ENCODE measurements at places on chromosomes 13 and 19. TPM values are rescaled to one million over a fixed set of nuclear protein-coding genes. Genes with fewer than 3 reads are reported as not detected.

GRCh38 chr13:96525715-96526114 is 435.8 kb downstream of the HS6ST3 start:
- 0 out of 2 replicates have a peak, but pooled peaks cover 2% of the 10 kb centered on the region for H3K27me3 ChIP-seq
- DNase-seq: no peak
- H3K27ac ChIP-seq: no peak overlapping the region

- DNase-seq: no peak
- peak overlapping the region; percentile 88 for H3K4me3 ChIP-seq
- no peak overlapping the region for H3K27ac ChIP-seq
- H3K4me1 ChIP-seq: peaks cover 17% of the 10 kb centered on the region
- H3K36me3 ChIP-seq: peaks cover 33% of the 10 kb centered on the region
These were observed 552 bp upstream of the ZNF816 start for GRCh38 chr19:52963247-52963618.

DNA sequence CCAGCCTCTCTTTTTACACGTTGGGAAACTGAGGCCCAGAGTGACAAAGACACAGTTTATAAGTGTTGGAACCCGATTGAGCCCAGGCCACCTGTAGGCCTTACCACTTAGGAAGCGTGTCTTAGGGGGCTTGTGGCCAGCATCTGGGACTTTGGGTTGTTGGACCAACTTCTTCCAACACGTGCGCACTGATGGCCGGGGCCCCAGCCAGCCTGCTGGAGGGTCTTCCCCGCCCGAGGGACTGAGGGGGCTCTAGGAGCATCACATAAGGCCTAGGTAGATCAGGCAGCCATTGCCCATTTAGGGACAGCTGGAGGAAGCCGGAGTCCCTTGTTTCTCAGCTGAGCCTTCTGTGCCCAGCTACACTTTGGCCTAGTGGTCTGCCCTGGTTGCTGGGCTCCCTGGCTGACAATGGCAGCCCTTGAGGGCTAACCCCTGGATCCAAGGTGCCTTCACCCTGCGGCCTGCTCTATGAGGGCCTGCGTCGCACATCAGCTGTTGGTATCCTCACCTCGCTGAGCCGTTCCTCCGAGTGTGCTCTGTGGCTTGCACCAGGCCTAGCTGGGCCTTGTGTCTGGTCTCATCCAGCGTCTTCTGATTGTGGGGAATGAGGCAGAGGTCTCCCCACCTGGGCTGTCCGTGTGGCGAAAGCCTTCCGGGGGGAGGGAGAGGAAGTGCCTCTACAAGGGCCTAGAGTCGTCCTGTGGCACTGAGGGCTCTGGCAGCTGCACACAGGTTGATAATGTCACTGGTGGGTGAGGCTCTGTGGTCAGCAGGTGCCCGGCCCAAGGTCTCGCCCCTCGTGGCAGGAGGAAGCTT is 1.2 kb downstream of the RAB11B start:
- peak overlapping the region; percentile 59 for H3K4me3 ChIP-seq
- H3K27me3 ChIP-seq: no peaks in the 10 kb centered on the region
- DNase-seq: no peak

DNA sequence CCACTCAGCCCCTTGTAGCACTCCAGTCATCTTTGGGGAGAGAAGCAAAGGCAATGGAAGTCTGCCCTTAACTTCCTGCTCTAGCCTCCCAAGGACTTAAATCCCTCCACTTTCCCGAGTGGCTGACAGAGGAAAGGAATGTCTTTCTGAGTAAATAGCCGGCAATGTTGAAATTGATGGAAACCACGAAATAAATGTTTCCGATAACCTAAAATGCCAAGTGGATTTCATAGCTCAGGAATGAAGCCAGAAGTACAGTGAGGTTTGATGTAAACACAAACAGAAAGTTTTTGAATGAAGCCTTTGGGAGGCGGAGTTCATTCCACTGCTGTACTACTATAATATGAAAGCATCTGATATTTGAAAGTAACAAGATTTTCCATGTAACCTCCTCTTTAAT is 14.0 kb upstream of the TBC1D4 start:
- H3K27ac ChIP-seq: no peak overlapping the region
- DNase-seq: no peak
- H3K4me3 ChIP-seq: no peak overlapping the region
- H3K27me3 ChIP-seq: no peaks in the 10 kb centered on the region

- H3K36me3 ChIP-seq: peaks cover 11% of the 10 kb centered on the region
- no peak overlapping the region for H3K27ac ChIP-seq
- no peak for DNase-seq
These were observed 10.0 kb downstream of the RFX1 start for GRCh38 chr19:13995878-13996765.

- H3K27ac ChIP-seq: peak overlapping the region; percentile 38
- no peaks in the 10 kb centered on the region for H3K27me3 ChIP-seq
- peaks cover 6% of the 10 kb centered on the region for H3K36me3 ChIP-seq
- H3K4me3 ChIP-seq: no peak overlapping the region
These were observed 14.3 kb downstream of the LPAR6 start for GRCh38 chr13:48398450-48399095.

DNA sequence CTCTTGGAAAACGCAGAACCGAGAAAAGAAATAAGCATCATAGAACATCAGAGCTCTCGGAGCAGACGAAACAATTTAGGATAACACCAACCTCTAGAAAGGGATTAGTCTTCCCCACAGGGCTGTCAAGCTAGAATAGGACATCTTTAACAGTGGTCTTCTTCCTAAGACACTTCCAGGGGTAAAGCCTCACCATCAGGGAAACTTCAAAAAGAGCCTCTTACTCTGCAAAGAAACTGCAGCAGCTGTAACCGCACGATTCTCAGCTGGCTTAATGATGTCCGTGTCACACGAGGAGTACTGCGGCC is 642 bp downstream of the ZNF571 start:
- DNase-seq: no peak
- H3K4me1 ChIP-seq: peaks cover 12% of the 10 kb centered on the region
- H3K27ac ChIP-seq: peak overlapping the region; percentile 66
- peak overlapping the region; percentile 97 for H3K4me3 ChIP-seq
- peaks cover 13% of the 10 kb centered on the region for H3K36me3 ChIP-seq
- H3K27me3 ChIP-seq: no peaks in the 10 kb centered on the region

DNA sequence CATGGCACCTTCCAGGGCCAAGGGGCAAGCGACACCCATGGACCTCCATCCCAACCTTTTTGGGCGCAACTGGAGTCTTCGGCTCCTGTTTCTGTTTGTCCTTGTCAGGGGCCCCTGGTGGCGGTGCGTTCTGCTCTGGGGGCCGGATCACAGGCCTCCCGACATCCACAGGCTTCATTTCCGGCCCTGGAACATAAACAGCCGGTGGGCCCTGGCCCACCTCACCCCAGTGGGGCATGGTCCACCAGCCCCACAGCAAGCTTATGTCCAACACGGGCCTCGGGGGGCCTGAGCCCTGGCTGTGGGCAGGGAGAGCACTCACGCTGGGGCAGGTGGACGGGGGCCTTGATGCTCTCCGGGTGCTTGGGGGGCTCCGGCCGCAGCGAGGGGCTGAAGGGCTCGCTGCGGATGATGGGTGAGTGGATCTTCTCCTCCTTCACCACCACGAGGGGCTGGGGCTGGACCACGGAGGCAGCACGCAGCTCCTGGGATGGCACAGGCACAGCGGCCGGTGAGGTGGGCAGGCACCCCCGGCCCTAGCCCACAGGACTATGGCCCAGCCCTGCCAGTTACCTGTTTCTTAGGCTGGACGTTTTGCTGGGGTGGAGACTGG is 7.2 kb upstream of the EPHX3 start:
- H3K27me3 ChIP-seq: no peaks in the 10 kb centered on the region
- no peak overlapping the region for H3K27ac ChIP-seq
- DNase-seq: no peak
- no peak overlapping the region for H3K4me3 ChIP-seq
- no peaks in the 10 kb centered on the region for H3K4me1 ChIP-seq
- H3K36me3 ChIP-seq: peaks cover 7% of the 10 kb centered on the region

- DNase-seq: no peak
- H3K27ac ChIP-seq: no peak overlapping the region
- H3K27me3 ChIP-seq: no peaks in the 10 kb centered on the region
- H3K4me1 ChIP-seq: peaks cover 47% of the 10 kb centered on the region
- no peaks in the 10 kb centered on the region for H3K36me3 ChIP-seq
- no peak overlapping the region for H3K4me3 ChIP-seq
These were observed 52.2 kb downstream of the GATAD2A start for GRCh38 chr19:19457671-19458070.

DNA sequence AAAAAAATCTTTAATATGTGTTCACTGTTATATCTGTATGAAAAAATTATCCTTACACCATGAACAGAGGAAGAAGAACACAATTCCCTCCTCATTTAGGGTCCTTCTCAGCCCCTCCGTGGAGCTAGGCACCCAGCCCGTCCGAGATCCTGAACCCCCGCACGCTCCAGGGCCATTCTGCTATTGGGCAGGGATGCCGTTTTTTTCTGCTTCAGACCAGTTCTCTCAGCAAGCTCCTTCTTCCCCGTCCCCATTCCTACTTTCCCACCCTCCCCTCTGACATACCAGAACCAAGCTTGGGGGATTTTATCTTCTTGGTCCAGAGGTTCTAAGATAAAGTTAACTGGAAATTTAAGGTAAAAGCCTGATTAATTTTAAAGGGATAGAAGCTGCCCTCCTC is 36.2 kb downstream of the ATP12A start:
- H3K4me3 ChIP-seq: no peak overlapping the region
- no peak overlapping the region for H3K27ac ChIP-seq
- H3K4me1 ChIP-seq: no peaks in the 10 kb centered on the region
- no peak for DNase-seq
- H3K27me3 ChIP-seq: no peaks in the 10 kb centered on the region

- H3K36me3 ChIP-seq: no peaks in the 10 kb centered on the region
- peaks cover 5% of the 10 kb centered on the region for H3K4me1 ChIP-seq
- no peak for DNase-seq
These were observed 14.5 kb upstream of the KLK4 start for GRCh38 chr19:50925734-50926133.

DNA sequence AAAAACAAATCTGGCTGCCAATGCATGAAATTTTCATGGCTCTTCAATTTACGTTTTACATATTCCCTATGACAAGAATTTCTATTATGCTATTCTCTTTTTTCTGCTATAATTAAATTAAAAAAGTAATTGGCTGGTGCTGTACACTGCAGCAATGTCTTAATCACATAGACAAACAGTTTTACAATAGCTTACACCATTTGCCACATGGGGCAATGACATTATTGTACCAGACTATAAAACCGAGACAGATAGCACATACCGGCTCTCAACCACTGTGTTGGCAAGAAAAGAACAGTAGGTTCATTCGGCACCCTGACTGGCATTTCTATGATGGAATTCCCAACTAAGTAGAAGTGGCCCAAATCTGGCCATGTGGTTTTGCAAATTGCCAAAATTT is 67.7 kb downstream of the DACH1 start:
- no peaks in the 10 kb centered on the region for H3K36me3 ChIP-seq
- H3K27me3 ChIP-seq: no peaks in the 10 kb centered on the region
- H3K4me3 ChIP-seq: no peak overlapping the region

GRCh38 chr19:37946132-37946531 is 39.1 kb downstream of the SIPA1L3 start:
- no peaks in the 10 kb centered on the region for H3K27me3 ChIP-seq
- no peak overlapping the region for H3K27ac ChIP-seq
- peaks cover 27% of the 10 kb centered on the region for H3K36me3 ChIP-seq
- H3K4me3 ChIP-seq: no peak overlapping the region

DNA sequence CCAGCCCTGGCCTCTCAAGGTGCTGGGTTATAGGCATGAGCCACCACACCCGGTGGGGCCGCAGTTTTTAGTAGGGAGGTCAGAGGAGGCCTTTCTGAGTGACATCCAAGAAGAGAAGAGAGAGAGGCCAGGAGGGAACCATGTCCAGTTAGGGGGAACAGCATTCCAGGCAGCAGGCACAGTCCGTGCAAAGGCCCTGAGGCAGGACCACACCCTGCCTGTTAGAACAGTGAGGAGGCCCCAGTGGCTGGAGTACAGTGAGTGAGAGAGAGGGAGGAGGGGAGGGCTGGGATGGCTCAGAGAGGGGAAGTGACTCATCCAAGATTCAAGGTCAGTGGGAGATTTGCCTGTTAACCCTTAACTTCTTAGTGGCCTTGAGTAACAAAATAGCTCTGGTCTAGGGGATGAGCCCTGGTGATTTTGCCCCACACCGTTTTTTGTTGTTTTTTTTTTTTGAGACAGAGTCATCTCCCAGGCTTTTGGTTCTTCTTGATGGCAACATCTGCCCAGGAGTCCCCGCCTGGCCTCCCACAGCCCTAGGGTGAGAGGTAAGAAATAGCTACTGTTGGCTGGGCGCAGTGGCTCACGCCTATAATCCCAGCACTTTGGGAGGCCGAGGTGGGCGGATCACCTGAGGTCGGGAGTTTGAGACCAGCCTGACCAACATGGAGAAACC is 2.7 kb upstream of the PLIN3 start:
- DNase-seq: peak; percentile 49
- peaks cover 10% of the 10 kb centered on the region for H3K4me1 ChIP-seq
- no peaks in the 10 kb centered on the region for H3K36me3 ChIP-seq
- H3K4me3 ChIP-seq: no peak overlapping the region
- no peak overlapping the region for H3K27ac ChIP-seq
- H3K27me3 ChIP-seq: no peaks in the 10 kb centered on the region

DNA sequence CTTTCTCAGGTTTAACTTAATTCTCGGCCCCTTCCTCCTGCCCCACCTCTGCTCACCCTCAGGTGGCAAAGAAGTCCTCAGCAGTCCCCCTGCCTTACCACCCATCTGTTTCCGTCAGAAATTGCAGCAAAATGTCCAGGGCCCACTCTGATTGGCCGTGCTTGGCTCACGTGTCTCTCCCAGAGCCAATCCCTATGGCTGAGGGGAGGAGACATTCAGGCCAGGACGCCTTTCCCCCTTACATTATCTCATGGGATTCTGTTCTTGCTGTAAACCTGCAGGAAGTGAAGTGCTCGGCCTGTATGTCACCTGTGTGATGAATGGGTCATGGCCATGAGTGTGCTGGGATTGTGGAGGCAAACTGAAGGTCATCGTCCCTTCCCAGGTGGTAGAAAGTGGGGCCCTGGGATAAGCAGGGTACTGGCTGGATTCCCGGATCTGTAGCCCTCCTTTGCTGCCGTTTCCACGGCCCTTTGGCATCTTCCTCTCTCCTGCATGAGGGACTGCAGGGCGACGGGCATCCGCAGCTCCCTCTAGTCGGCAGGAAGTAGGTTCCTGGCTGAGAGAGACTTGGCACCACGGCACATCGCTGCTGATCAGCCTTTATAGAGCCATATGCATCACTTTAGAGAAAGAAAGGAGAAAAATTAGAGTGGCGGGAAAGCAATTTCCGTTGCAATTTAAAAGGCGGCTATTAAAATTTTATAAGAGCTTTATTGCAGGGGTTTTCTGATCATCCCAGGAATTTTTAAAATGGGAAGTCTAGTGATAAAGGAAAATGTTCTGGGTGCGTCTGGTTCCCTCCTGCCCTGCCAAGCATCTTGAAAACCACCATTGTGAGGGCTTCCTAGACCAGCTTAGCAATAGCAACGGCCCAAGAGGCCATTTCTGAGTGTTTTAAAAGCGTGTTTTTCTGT is 118.2 kb downstream of the SIPA1L3 start:
- H3K27ac ChIP-seq: peak overlapping the region; percentile 41
- peaks cover 54% of the 10 kb centered on the region for H3K4me1 ChIP-seq
- H3K4me3 ChIP-seq: no peak overlapping the region

GRCh38 chr19:55252760-55253663 is 5.8 kb downstream of the PPP6R1 start:
- no peaks in the 10 kb centered on the region for H3K27me3 ChIP-seq
- H3K27ac ChIP-seq: peak overlapping the region; percentile 98
- peaks cover 60% of the 10 kb centered on the region for H3K4me1 ChIP-seq
- peak; percentile 55 for DNase-seq

The SLC6A16 gene
- total RNA-seq: 16.9 TPM

The PCDH8 gene
- not detected for total RNA-seq

The ZNF577 gene
- total RNA-seq: 40.0 TPM

The SPC24 gene
- total RNA-seq: 25.3 TPM

The GSX1 gene
- total RNA-seq: not detected

The ZNF530 gene
- 7.7 TPM for total RNA-seq

The DACH1 gene
- not detected for total RNA-seq

The ELSPBP1 gene
- not detected for total RNA-seq

The SIGLEC10 gene
- total RNA-seq: 500 TPM

The PEPD gene
- 14.2 TPM for total RNA-seq

The ILF3 gene
- total RNA-seq: 194 TPM

Data from Karpas-422 (cell line).